ENCODE measurements at places on chromosomes 4 and X.
A peak's percentile ranks its signal among the peaks of the same experiment; 100 is the strongest.

- DNase-seq, result no peak
These were observed 123.2 kb downstream of the RBM47 start for GRCh38 chr4:40506492-40506891.

DNA sequence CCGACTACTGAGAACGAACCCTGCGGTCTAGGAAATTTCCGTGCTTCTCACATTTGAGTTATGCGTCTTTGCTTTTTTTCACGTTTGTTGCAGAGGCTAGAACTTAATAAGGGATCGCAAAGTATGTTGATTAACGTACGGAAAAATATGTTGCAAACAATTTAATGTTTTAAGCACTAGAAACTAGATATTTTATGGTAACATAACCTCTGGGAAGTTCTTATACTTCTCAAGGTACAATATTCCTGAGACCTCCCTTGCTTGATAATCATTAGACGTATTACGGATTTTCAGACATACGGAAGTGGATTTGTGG lies 639 bp upstream of the PRDM5 start:
- no peak for DNase-seq

- no peak for DNase-seq
These were observed 128.9 kb downstream of the PRKX start for GRCh38 chrX:3584415-3584996.

DNA sequence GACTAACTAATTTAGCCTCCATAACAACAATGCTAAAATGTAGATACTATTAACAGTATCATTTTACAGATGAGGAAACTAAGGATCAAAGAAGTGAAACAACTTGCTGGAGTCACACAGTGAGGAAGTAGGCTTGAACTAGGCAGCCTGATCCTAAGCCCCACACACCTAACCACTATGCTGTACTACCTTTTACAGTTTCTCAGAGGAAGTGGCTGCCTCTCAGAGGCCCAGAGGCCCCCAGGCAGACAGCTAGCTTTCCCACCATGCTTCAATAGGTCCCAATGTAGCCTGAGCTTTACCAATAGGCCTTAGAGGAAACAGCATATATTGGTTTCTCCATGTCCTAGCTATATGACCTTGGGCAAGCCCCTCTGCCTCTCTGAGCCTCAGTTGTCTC lies 69.4 kb upstream of the PJA1 start:
- DNase-seq, result no peak

DNA sequence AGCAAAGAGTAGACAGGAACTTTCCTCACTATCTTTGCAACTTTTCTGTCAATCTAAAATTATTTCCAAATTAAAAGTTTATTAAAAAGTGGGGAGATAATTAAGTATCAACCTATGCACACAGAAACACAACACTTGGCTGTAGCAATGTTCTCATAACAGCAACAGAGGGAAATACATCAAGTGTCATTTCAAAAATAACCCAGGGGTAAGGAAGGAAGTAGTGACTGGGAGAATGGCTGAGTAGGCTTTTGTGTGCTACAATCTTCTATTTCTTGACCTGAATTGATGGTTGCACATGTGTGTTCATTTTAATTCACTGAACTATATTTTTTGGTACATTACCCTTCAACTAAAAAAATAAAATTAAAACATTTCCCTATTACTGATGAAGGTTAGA lies 67.5 kb downstream of the ABCG2 start:
- no peak for DNase-seq

GRCh38 chrX:153408871-153409351 lies 2.4 kb upstream of the ZFP92 start:
- DNase-seq, result no peak

DNA sequence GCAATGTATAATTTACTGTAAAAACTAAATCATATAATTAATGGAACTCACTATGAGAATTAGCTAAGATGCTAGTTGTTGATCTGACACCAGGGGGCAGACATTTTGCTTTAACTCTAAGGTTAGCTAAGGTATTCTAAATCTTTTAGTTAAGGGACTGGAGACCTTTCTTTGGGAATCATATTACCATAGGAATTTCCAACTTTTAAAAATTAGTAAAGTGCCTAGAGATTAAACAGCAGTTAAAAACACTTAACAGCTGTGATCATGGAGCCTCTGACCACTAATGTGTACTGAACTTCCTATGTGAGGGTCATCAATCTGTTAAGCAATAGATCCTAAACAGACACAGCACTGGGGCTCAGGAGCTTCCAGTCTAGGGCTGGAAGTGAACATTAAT lies 226.6 kb downstream of the NSUN7 start:
- no peak for DNase-seq

DNA sequence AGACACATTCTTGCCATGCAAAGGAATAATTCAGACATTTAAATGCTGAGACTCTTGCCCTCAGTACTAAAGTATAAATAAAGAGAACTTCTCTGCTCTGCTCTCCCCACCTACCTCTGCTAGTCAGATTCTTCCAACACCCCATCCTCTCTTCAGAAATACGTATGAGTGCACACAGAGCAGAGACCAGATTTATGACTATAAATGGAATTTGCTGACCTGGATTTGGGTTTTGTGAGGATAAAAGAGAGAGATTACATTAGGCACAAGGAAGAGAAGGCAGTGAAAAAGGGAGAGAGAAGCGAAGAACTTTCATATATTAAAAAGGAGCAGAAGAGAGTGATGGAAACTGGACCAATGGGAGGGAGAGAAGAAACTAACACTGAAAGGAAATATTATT lies 87.6 kb upstream of the EXOC1L start:
- DNase-seq, result no peak

GRCh38 chr4:46508216-46508615 lies 118.3 kb upstream of the GABRA2 start:
- DNase-seq, result no peak

DNA sequence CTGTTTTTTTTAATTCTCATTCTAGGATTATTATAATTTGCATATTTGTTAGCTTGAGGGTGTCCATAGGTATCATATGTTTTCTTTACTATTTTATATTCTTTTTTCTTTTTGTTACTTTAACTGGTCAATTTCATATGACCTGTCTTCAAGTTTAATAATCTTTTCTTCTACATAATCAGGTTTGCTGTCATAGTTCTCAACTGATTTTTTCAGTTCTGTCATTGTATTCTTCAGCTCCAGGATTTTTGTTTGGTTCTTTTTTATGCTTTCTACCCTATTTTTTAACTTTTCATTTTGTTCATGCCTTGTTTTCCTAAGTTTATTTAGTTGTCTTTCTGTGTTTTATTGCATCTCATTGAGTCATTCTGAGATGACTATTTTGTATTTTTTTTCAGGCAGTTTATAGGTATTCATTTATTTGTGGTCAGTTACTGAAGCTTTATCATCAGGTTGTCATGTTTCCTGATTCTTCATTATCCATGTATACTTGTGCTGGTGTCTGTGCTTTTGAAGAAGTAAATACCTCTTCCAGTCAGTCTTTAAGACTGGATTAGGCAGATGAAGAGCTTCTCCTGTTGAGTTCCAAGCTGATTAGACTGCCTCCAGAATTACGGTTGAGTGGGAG lies 220.3 kb upstream of the VEGFC start:
- no peak for DNase-seq

DNA sequence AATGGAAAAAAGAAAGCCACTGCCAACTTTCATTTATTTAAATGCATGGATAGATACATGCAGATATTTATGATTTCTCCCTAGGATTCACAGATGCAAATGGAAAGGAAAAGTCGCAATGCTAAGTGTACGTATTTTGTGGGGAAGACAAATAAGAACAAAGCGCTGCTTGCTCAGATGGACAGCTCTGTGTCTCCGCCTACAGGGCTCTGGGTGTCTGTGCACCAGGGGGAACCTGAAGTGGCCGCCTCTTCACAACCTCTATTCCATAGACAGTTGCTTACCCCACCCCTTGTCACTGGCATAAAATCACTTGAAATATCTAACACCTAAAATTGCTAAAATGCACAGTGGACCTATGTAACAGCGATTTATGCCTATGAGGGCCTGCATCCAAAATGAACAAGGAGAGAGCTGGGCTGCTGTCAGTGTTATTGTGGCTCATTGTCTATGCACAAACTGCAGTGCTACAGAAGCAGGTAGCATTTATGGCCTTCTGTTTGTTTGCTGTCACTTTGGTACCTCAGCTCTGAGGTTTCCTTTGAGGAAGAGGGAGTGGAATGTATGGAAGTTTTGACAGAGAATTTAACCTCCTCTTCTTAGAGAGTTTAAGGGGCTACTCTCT lies 58.6 kb upstream of the PAGE1 start:
- no peak for DNase-seq

DNA sequence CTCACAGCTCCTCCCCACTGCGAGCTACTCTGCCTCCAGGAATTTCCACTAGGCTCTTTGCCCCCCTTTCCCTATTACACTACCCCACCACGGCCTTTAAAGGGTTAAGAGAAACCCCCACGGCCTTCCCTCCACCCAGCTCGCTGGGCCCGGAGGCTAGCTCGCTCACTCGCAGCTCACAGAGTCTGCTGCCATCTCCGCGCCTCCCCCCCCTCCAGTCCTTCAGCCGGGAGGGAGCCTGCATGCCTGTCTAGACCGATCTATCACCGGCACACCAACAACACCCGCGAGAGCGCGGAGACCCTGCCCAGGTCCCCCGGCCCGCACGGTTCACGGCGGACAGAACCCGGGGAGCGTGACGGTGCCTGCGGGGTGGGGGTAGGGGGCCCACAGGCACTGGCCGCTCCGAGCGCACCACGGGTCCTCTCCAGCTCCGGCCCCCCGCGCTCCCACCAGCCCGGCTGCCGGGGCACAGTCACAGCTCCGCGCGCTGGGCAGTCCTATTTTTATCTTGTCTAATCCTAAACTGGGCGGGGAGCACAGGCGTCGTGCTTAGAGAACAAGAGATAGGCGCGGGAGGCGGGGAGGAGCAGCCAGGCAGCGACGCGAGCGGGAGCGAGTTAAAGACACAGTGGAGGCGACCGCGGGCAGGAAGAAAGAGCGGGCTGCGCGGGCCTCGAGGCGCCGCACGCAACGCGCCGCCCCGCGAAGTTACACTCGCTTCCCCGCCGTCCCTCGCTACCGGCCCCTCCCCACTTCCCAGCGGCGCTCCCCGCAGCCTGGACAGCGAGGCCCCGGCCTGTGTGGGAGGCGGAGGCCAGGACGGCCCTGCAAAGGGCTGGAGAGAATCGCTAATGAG lies 3.5 kb downstream of the BCOR start:
- DNase-seq, result no peak

GRCh38 chrX:51876441-51876840 lies 17.0 kb upstream of the MAGED1 start:
- no peak for DNase-seq

DNA sequence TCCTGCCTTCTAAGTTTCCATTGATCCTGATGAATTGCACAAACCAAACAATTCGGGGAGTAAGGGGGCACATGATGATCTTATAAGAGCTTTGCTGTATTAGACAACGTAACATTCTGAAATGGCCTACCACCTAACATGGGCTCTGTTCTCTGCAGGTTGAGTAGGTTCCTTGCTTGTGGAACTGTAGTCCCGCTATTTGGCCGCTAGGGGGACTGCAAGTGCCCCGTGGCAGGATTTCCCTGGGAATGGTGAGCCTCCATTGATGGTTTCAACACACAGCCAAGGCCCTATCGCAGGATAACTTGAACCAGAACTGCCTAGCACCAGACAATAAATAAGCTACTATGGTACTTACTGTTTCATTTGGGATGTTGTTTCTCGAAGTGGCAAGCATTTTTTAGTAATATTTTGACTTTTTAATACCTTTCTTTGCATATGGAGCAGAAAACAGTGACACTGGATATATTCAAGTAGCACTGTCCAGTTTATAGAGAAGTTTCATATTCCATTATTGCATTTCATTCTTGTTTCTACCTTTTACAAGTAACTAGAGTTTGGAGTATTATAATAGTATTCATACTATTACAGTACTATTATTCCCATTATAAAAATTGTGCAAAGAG lies 11.9 kb downstream of the AR start:
- DNase-seq, result peak; percentile 1

GRCh38 chr4:140222171-140222570 lies 68.2 kb upstream of the MAML3 start:
- DNase-seq, result no peak

- no peak for DNase-seq
These were observed 18.8 kb upstream of the TBC1D8B start for GRCh38 chrX:106783716-106784115.

GRCh38 chr4:179415847-179416223 lies 1973.6 kb upstream of the AGA start:
- no peak for DNase-seq

- DNase-seq, result no peak
These were observed 32.8 kb downstream of the CEP44 start for GRCh38 chr4:174316546-174316945.

DNA sequence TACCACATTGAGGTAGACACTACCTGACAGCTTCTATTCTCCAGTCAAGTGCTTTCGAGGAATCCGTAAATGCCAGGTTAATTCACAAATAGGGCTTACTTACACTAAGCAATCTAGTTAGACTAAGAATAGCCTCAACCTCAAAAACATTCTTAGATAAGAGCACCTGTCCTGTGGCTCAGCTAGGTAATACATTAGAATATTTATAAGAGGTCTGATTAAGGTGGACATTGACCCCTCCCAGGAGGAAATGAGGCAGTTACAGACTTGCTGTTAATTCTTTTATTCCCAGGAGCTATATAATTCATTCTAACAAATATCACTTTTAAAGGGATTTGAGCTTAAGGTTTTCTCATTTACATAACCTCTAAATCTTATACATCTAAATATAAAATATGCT lies 758.1 kb downstream of the GRID2 start:
- no peak for DNase-seq

GRCh38 chr4:138567696-138568095 lies 325.5 kb upstream of the SLC7A11 start:
- no peak for DNase-seq

DNA sequence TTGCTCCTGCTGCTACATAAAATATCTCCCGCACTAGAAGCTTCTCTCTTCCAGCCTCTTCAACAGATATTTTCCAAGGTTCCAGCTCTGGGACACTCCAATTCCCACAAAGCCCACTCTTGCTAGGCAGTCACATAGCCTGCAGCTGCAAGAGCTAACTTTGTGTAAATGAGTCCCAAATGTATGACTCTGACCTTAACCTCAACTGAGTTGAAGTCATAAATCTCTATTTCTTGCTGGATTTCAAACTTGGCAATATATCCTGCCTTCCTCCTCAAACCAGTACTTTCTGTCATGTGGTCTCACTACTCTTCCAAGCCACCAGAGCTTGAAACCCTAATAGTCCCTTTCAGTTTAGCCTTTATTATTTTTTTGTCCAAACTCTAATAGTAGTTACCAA lies 315.4 kb upstream of the GRIA3 start:
- no peak for DNase-seq

- DNase-seq, result no peak
These were observed at the start of gene TMPRSS11A for GRCh38 chr4:67963356-67963755. TMPRSS11A (minus strand) TSS chr4:67963493; CDS start chr4:67963393, 100 bp downstream.

DNA sequence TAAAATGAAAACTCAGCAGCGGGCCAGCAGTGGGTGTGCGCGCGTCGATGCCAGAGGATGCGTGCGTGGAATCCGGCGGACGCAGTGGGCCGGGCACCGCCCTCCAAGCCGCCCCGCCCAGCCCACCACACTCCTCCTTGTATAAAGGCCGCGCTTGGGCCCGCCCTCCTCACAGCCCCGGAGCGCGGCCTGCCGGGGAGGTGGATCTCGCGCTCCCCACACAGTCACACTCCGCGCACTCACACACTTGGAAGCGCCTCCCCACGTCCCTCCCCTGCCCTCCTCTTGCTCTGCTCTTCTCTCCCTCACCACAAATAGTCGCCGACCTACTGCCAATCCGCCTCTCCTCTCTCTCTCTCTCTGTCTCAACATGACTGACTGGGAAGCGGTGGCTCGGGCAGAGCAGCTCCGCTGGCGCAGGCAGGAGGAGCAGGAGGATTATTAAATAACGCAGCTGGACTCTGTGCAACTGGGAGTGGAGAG lies at the start of gene CCSER1:
CCSER1 (plus strand) TSS at position 172 of the 483 bp plus-strand sequence.
- no peak for DNase-seq

Data from GM18507 (cell line).